ENCODE measurements at places on chromosomes 7 and 10.

GRCh38 chr7:106206826-106207541, 77.8 kb downstream of the NAMPT start:
- no peak for DNase-seq

DNA sequence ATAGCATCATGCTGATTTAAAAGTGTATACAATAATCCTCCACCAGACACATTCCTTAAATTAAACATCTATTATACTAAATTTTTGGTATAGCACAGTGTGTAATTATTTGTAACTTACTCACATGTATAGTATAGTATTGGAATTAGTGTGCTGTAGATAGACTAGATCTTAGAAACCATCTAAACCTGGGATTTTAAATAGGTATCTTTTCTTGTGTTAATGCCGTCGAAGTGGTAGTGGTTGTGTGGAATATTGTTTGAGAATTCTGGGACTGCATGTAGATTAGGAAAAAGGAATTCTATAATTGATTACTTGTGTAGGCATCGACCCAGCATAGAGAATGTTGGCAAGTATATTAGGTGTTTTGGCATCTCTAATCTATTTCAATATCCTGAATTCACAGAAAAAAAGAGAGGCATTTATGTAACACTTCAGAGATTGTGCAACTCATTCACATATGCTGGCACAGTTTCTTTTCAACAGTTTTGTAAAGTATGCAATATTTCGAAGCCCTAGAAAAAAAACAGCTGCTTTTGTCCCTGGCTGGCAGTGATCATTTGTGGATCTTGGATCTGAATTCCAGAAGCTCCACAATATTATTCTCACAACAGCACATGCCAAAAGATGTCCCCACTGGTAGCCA, 145.5 kb upstream of the AGR3 start:
- no peak for DNase-seq

DNA sequence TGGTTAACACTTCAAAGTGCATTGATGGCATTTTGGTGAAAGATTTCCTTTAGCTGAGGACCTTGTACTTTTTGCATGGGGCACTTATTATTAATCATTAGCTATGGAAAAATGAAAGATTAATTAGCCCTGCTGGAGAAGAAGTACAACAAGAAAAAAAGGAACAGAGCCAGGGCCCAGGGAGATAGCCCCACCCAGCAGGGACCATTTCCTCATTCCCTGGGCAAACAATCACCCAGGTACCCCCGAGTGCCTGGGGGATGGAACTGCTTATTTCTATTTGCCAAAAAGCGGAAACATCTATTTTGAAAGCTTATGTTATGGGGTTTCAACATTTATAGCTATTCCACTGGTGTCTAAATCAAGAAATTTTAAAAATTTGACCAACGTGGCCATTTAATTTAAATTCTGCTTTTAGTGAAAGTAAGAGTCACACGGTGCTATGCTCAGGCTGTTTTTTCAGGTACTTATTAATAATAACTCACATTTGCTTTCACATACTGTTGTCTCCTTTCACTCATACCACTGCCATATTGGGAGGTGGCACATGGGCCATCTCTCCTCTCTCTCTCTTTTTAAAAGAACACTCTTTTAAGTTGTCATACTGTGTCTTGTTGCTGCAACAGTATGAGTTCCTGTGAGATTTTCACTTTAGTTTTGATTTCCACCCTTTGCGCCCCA, 143.6 kb upstream of the KIF5B start:
- DNase-seq = no peak

DNA sequence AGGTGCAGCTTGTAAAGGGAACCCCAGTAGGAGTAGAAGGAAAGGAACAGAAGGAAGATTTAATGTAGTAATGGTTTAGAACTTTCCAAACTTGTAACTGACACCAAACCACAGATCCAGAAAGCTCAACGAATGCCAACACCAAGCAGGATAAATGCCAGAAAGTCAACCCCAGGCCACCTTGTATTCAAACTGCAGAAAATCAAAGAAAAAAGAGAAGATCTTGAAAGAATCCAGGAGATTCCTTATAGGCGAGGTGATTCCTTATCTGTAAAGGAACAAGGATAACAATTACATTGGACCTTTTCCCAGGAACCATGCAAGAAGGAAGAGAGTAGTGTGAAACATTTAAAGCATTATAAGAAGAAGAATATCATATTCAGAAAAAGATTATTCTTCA, 93.6 kb downstream of the NKX6-2 start:
- no peak for DNase-seq

GRCh38 chr10:112039823-112040222, 143.7 kb downstream of the GPAM start:
- no peak for DNase-seq

- DNase-seq = no peak
Observed at GRCh38 chr7:85775431-85775830, 588.6 kb upstream of the SEMA3D start.

GRCh38 chr10:23293973-23294590, 50.5 kb downstream of the C10orf67 start:
- no peak for DNase-seq
